ENCODE measurements at places on chromosomes 1 and 21. TPM values are rescaled to one million over a fixed set of nuclear protein-coding genes. Genes with fewer than 3 reads are reported as not detected.
A peak's percentile ranks its signal among the peaks of the same experiment; 100 is the strongest.

DNA sequence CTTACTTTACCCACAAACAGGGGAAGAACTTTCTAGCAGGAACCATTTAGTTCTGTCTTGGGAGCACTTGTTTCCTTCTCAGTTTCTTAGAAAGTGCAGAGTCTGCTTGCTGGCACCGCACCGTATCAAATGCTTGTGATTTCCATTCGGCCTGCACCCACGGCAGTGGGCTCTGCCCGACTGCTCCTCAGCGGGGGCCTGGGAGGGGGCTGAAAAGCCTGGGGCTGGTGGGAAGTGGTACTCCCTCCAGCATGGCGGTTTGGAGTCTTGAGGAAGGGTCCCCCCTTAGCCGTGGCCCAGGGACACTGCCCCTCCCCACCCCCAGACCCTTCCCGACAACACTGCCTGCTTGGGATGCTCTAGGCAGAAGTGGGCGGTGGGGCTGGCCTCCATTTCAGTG is 57.0 kb downstream of the KIF26B start:
- no peak for DNase-seq
- H3K36me3 ChIP-seq: no peaks in the 10 kb centered on the region
- no peaks in the 10 kb centered on the region for H3K4me1 ChIP-seq
- no peak overlapping the region for H3K27ac ChIP-seq

- no peak for DNase-seq
- no peaks in the 10 kb centered on the region for H3K27me3 ChIP-seq
- H3K4me1 ChIP-seq: peaks cover 4% of the 10 kb centered on the region
- H3K4me3 ChIP-seq: no peak overlapping the region
- no peaks in the 10 kb centered on the region for H3K36me3 ChIP-seq
Observed at GRCh38 chr21:39057121-39057520, 126.1 kb downstream of the PSMG1 start.

CACNA1S gene
- not detected for total RNA-seq

DNA sequence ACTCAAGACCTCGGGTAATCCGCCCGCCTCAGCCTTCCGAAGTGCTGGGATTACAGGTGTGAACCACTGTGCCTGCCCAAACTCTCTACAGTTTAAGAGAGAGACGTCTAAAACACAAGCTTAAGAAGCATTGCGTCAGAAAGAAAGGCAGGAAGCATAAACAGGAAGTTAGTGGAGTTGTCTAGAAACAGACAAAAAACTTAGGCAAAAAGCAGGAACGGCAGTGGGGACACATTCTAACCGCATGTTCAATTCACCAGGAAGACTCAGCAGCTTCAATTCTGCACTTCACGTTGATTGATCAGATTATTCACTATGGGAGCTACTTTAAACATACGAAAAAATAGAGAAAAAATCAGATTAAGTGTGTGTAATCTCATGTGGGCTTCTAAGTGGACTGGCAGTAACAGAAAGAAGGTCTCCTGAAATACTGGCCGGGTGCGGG is 7.4 kb downstream of the CFAP74 start:
- peaks cover under 1% of the 10 kb centered on the region for H3K27me3 ChIP-seq
- H3K4me3 ChIP-seq: no peak overlapping the region
- no peak overlapping the region for H3K27ac ChIP-seq

DNA sequence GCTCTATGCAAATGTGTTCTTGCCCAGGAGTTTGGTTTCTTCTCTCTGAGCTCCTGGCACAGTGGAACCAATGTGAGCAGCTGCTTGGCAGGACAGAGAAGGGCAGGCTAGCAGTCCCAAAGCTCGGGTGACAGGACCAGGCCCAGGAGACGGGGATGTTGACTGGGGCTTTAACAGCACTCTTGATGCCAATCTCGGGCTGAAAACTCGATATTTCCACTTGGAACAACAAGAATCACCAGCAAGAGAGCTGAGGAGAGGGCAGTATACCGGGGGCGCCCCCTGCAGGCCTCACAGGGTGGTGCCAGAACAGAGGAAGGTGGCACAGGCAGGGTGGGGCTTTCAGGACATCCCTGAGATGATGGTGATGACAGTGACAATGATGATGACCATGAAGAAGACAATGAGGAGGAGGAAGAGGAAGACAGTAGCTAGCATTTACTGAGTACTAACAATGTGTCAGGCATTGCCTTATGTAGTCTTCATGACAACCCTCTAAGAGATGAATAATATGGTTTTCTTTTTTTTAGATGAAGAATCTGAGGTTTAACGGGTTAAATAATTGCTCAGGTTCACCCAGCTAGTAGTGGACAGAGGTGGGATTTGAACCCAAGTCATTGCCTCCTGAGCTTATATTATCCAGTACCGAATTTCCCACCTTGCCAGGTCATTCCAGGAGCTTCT is 2.7 kb upstream of the KCNJ9 start:
- DNase-seq: no peak
- peaks cover 1% of the 10 kb centered on the region for H3K4me1 ChIP-seq
- peaks cover 58% of the 10 kb centered on the region for H3K27me3 ChIP-seq
- H3K27ac ChIP-seq: no peak overlapping the region
- no peaks in the 10 kb centered on the region for H3K36me3 ChIP-seq

MCOLN3 gene
- 2.1 TPM for total RNA-seq

DNA sequence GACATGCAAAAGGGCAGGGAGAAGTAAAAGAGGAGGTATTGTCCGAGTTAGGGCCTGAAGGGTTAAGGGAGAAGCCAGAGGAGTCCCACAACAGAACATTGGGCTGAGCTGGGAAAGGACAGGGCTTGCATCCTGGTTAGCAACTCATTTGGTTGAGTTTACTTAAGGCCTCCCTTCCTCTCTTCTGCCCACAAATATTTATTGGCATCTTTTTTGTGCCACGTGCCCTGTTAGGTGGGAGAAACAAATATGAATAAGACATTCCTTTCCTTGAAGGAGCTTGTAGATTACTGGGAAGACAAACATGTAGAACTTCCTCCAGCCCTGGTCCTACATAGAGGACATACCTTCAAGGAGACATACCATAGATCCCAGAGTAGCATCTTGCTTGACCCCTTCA is 53.0 kb upstream of the PRELP start:
- no peak for DNase-seq
- H3K27me3 ChIP-seq: no peaks in the 10 kb centered on the region
- H3K4me3 ChIP-seq: no peak overlapping the region

DNA sequence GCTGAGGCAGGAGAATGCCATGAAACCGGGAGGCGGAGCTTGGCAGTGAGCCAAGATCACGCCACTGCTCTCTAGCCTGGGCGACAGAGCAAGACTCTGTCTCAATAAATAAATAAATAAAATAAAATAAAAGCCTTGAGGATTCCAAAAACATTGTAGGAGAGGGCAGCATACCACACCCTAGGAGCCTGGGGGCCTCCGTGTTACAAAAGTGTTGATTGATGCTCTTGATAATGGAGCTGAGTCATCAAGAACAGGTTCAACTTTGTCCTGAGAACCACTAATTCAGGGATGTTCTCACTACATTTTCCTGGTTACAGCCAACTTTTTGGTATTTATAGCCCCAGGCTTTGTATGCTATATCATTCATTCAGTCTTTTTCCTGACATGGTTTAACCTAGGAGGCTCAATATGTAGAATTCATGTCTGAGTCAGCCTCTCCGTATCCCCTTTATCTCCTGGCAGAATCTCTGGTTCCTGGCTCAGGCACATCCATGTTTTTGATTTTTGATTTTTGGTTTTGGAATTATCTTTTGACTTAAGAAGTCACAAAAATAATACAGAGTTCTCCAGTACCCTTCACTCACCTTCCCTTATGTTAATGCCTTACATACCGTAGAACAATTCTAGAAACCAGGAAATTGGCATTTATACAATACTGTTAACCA is 69.4 kb downstream of the LRRC8D start:
- no peak for DNase-seq
- H3K4me1 ChIP-seq: no peaks in the 10 kb centered on the region
- H3K27ac ChIP-seq: no peak overlapping the region

- no peaks in the 10 kb centered on the region for H3K36me3 ChIP-seq
- H3K4me1 ChIP-seq: peaks cover 23% of the 10 kb centered on the region
- no peaks in the 10 kb centered on the region for H3K27me3 ChIP-seq
- peak overlapping the region; percentile 94 for H3K27ac ChIP-seq
- no peak for DNase-seq
- peak overlapping the region; percentile 93 for H3K4me3 ChIP-seq
Observed at GRCh38 chr21:39444421-39445180, 977 bp downstream of the LCA5L start.

- H3K27ac ChIP-seq: no peak overlapping the region
- no peaks in the 10 kb centered on the region for H3K27me3 ChIP-seq
- H3K4me3 ChIP-seq: no peak overlapping the region
- peak; percentile 3 for DNase-seq
- H3K4me1 ChIP-seq: no peaks in the 10 kb centered on the region
Observed at GRCh38 chr1:230028602-230029223, 38.3 kb upstream of the GALNT2 start.

MTMR11 gene
- 11.1 TPM for total RNA-seq

GRCh38 chr1:8463144-8463927 is 145.4 kb downstream of the SLC45A1 start:
- peaks cover 75% of the 10 kb centered on the region for H3K4me1 ChIP-seq
- H3K4me3 ChIP-seq: peak overlapping the region; percentile 29
- H3K27me3 ChIP-seq: no peaks in the 10 kb centered on the region
- peak overlapping the region; percentile 86 for H3K27ac ChIP-seq
- DNase-seq: no peak

- H3K27ac ChIP-seq: no peak overlapping the region
- H3K36me3 ChIP-seq: no peaks in the 10 kb centered on the region
- no peaks in the 10 kb centered on the region for H3K27me3 ChIP-seq
- no peak for DNase-seq
Observed at GRCh38 chr1:19840228-19840627, 25.1 kb upstream of the RNF186 start.

DNA sequence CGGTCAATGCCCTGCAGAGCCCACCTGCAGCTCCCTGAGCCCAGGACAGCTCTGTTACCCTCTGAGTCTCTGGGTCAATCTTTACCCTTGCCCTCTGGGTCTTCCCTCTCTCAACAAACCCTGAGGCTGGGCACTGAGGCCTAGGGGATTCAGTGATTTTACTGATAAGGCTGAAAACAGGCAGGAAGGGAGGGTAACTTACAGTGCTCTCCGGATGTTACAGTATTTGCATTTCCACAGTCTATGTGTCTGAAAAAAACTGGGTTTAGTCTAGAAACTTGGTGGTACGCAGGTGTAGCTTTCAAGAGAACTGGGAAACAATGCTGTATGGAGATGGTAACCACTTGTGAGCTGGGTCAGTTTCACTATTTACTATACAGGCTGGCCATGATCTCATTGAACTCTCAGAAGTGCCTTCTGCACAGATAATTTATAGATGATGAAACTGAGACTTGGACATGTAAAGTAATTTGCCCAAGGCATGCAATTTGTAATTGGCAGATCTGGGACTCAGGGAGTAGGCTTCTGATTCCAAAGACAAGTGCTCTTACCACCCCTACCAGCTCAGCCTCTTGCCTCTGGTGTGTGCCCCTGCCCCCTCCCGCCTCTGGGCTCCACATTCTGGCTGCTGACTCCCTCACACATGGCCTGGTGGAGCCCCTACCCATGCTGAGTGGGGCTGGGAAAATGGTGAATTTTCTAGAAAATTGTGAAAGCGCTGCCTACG is 48.8 kb downstream of the TENT5C start:
- DNase-seq: no peak
- H3K27me3 ChIP-seq: no peaks in the 10 kb centered on the region
- no peaks in the 10 kb centered on the region for H3K36me3 ChIP-seq
- no peak overlapping the region for H3K27ac ChIP-seq
- peaks cover 2% of the 10 kb centered on the region for H3K4me1 ChIP-seq
- no peak overlapping the region for H3K4me3 ChIP-seq

DNA sequence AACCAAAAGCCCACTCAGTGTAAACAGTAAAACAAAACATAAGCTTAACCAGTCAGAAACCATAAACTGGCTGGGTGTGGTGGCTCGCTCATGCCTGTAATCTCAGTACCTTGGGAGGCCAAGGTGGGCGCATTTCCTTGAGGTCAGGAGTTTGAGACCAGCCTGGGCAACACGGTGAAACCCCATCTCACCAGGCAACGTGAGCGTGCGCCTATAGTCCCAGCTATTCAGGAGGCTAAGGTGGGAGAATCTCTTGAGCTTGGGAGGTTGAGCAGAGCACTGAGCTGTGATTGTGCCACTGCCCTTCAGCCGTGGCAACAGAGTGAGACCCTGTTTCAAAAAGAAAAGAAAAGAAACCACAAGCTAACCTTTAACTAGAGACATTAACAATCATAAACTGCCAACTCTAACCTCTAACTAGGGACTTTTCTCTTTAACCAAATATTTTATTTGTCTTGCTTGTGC is 13.1 kb upstream of the PRRC2C start:
- DNase-seq: no peak
- H3K27ac ChIP-seq: no peak overlapping the region
- H3K36me3 ChIP-seq: no peaks in the 10 kb centered on the region

DNA sequence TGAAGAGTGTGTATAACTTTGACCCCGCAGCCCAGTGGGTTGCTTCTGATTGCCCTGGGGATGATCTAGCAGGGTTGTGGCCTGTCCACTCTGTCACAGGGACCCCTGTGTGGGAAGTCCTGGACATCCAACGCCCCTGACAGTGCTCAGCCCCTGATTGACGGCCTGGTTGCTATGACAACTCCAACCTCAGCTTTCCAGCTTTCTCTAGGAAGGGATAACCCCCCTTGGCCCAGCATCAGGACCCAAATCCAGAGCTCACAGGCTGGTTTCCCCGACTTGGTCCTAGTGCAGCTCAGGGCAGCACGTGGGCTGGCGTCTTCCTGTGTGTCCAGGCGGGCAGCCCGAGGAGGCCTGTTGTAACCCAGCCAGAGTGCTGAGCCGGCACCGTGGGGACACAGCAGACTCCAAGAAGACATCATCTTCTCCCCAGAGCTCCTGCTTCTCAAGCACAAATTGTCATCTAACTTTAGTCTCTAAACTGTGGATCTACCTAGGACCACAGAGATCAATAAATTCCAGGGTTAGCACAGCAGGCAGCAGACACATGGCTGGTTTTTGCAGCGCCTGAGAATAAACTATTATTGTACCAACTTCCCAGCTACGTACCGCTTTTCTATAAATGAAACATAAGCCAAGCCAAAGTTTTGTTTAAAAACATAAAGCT is 18.9 kb upstream of the PDXK start:
- H3K4me3 ChIP-seq: no peak overlapping the region
- no peaks in the 10 kb centered on the region for H3K27me3 ChIP-seq
- H3K27ac ChIP-seq: no peak overlapping the region
- H3K36me3 ChIP-seq: peaks cover 15% of the 10 kb centered on the region

GRCh38 chr1:228180271-228180958 is 14.8 kb downstream of the IBA57 start:
- H3K4me3 ChIP-seq: no peak overlapping the region
- H3K4me1 ChIP-seq: peaks cover 6% of the 10 kb centered on the region
- no peaks in the 10 kb centered on the region for H3K27me3 ChIP-seq
- peaks cover 16% of the 10 kb centered on the region for H3K36me3 ChIP-seq
- DNase-seq: no peak
- no peak overlapping the region for H3K27ac ChIP-seq

ASTN1 gene
- 2.2 TPM for total RNA-seq

LCE3E gene
- not detected for total RNA-seq

ATP6V1G3 gene
- not detected for total RNA-seq

GRCh38 chr1:17563494-17564281 is 24.2 kb downstream of the ARHGEF10L start:
- H3K36me3 ChIP-seq: no peaks in the 10 kb centered on the region
- H3K27ac ChIP-seq: peak overlapping the region; percentile 98
- H3K4me3 ChIP-seq: no peak overlapping the region
- H3K4me1 ChIP-seq: peaks cover 100% of the 10 kb centered on the region
- no peaks in the 10 kb centered on the region for H3K27me3 ChIP-seq
- no peak for DNase-seq

Data from esophagus muscularis mucosa (tissue), 4 donors.